ENCODE measurements at places on chromosomes 2 and 18. TPM values are rescaled to one million over a fixed set of nuclear protein-coding genes. Genes with fewer than 3 reads are reported as not detected.

The ASB18 gene
- total RNA-seq: not detected

The ABCB11 gene
- total RNA-seq: 0.01 TPM

The MCFD2 gene
- total RNA-seq: 103 TPM

The NAT8 gene
- total RNA-seq: not detected

The ERMN gene
- not detected for total RNA-seq

The KRTCAP3 gene
- total RNA-seq: 0.76 TPM

The CHST10 gene
- total RNA-seq: 15.6 TPM

The DOK1 gene
- total RNA-seq: 4.5 TPM

The GPR39 gene
- 9.9 TPM for total RNA-seq
